ENCODE measurements at places on chromosomes 4 and X. TPM values are rescaled to one million over a fixed set of nuclear protein-coding genes. Genes with fewer than 3 reads are reported as not detected.

PLAC1 gene
- not detected for total RNA-seq

GRCh38 chrX:1385253-1386223, 6.4 kb downstream of the SLC25A6 start:
- no peak for DNase-seq
- no peaks in the 10 kb centered on the region for H3K36me3 ChIP-seq
- H3K27ac ChIP-seq: no peak overlapping the region
- H3K27me3 ChIP-seq: no peaks in the 10 kb centered on the region

F8A3 gene
- total RNA-seq: 17.3 TPM

GRCh38 chr4:575281-576141, 584 bp downstream of the TMEM271 start:
- peaks cover 1% of the 10 kb centered on the region for H3K4me1 ChIP-seq
- no peaks in the 10 kb centered on the region for H3K27me3 ChIP-seq
- DNase-seq: no peak
- no peak overlapping the region for H3K4me3 ChIP-seq
- H3K27ac ChIP-seq: no peak overlapping the region

DNA sequence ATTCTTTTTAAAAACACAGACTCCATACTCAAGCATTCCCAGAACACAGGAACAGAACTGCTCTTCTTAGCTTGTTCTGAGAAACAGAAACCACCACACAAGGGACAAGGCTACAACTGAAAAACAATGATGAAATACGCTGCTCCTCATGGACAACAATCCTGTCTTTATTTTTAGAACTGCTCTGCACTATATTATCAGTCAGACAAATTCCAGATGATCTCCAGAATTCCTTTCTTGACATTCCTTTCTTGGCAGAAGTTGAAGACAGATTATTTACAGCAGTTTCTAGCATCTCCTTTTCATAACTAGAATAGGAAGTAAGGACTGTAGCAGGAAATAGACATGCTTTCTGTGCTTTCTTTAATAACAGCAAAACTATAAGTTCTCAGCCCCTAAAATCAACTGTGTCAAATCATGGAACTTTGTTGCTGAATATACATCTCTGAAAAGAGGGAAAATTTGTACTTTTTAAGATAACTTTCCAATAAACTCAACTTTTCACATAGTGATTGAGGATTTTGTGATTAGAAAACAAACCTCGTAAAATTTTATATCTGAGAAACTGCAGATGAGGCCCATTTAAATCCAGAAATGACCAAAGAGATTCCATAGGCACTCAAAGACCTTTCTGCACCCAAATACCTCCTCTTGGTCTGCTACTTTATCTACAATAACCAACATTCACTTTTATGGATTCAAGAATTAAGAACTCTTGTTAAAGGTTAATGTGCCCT, 35.9 kb downstream of the ANTXR2 start:
- peak overlapping the region; percentile 73 for H3K27ac ChIP-seq
- H3K4me1 ChIP-seq: peaks cover 2% of the 10 kb centered on the region
- no peak for DNase-seq
- no peaks in the 10 kb centered on the region for H3K36me3 ChIP-seq
- H3K27me3 ChIP-seq: no peaks in the 10 kb centered on the region

GRCh38 chrX:13415509-13415908, 95.7 kb upstream of the ATXN3L start:
- H3K4me3 ChIP-seq: no peak overlapping the region
- DNase-seq: no peak
- no peak overlapping the region for H3K27ac ChIP-seq
- no peaks in the 10 kb centered on the region for H3K36me3 ChIP-seq

DNA sequence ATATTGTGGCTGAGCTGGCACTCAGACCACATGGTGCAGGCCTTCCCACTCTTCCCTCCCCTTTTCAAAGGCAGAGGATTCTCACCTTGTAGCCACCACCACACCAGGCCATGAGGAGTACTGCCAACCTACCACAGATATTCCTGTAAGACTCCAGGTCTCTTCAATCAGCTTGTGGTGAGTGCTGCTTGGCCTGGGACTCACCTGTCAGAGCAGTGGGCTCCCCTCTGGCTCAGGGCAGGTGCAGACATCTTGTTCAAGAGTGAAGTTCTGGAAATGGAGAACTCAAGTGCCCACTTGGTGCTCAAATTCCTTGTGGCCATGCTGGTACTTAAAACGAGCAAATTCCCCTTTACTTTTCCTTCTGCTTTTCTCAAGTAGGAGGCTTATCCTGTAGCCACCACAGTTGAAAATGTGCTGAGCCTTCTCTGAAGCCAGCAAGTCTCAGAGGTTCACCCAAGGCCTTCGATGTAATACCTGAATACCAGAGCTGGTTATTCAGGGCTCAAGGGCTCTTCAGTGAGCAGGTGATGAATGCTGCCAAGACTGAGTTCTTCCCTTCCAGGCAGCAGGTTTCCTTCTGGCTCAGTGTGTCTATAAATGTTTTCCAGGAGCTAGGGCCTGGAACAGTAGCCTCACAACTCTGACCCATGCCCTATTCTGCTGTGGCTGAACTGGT, 212.9 kb downstream of the TEX13C start:
- H3K27me3 ChIP-seq: no peaks in the 10 kb centered on the region
- no peaks in the 10 kb centered on the region for H3K4me1 ChIP-seq
- no peak overlapping the region for H3K4me3 ChIP-seq
- no peak for DNase-seq

DNA sequence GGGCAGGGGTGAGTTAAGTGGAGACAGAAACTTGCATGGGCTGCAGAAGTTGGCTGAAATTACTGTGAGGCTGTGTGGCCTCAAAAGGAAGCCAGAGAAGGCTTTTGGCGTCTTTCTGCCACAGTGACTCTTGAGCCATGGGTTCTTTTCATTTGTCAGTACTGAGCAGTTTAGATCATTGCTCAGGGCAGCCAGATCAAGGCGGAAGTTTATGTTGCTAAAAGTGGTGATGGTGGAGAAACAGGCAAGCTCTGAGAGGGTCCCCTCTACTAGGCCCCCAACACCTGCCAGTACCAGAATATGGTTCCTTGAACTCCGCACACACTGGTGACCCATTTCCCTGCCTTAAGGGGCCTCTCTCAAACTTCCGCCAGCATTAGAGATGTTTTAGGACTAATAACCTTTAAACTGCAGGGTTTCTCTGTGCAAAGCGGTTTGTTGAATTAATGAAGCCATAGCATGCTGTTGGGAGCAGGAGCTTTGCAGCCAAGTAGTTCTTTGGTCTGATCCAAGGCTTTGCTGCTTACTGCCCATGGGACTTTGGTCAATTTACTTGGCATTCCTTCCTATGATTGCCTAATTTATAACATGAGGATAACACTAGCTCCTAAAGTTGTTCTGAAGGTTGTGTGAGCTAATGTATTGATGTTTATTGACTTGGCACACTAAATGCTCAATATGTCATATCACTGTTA, 34.5 kb downstream of the RNF175 start:
- H3K4me1 ChIP-seq: no peaks in the 10 kb centered on the region
- no peak overlapping the region for H3K4me3 ChIP-seq
- H3K36me3 ChIP-seq: no peaks in the 10 kb centered on the region
- H3K27ac ChIP-seq: no peak overlapping the region

GRCh38 chrX:110003167-110004156, 548 bp downstream of the TMEM164 start:
- H3K27ac ChIP-seq: peak overlapping the region; percentile 87
- H3K27me3 ChIP-seq: no peaks in the 10 kb centered on the region
- DNase-seq: peak; percentile 15
- no peaks in the 10 kb centered on the region for H3K36me3 ChIP-seq
- peak overlapping the region; percentile 41 for H3K4me3 ChIP-seq

DNA sequence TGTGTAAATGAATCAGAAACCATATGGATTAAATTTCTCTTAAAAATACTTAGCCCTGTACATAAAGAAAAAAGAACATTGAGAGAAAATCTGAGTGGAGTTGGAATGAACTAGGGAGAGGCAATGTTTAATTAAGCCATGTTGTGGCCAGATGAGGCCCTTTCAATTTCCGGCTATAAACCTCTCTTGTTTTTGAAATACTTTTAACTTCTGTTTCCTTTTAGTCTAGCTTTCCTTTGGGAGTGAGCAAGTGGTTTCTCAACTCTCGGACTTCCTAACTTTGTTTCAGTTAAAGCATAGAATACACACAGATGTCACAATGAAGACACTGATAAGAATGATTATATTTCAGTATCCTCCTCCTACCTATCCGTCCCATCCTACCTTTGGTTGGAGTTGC, 197.2 kb downstream of the ARHGAP24 start:
- H3K4me1 ChIP-seq: no peaks in the 10 kb centered on the region
- no peak for DNase-seq
- H3K36me3 ChIP-seq: no peaks in the 10 kb centered on the region
- no peaks in the 10 kb centered on the region for H3K27me3 ChIP-seq
